Breast epithelium (tissue), 4 donors: ENCODE measurements at places on chromosomes 6 and 20. TPM values are rescaled to one million over a fixed set of nuclear protein-coding genes. Genes with fewer than 3 reads are reported as not detected.

Gene MROH8
- total RNA-seq, result 2.8 TPM

DNA sequence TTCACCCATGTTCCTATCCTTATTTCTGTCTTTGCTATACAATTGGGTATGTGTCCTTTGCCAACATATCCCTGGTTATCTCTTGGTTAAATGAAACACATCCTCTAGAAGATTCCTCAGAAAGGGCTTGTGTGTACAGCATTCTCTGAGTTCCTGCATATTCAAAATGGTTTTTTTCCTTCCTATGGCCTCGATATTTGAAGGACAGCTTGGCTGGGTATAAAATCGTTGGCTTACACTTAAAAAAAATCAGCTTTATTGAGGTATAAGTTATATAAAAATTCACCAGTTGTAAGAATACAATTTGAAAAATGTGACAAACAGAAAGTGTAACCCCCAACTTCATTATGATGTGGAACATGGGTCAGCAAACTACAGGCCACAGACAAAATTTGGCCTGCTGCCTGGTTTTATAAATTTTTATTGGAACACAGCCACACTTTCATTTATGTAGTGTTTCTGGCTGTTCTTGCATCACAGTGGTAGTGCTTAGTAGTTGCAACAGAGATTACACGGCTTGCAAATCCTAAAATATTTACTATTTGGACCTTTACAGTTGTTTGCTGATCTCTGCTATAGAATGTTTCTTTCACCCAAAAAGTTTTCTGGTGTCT is 16.7 kb downstream of the PCMT1 start:
- DNase-seq, result no peak

Gene IPCEF1
- 3.7 TPM for total RNA-seq

- DNase-seq, result no peak
These were observed 474 bp downstream of the CEBPB start for GRCh38 chr20:50191065-50191543.

GRCh38 chr20:3406481-3407039 is 909 bp downstream of the DNAAF9 start:
- no peak for DNase-seq

Gene TSPO2
- not detected for total RNA-seq

DNA sequence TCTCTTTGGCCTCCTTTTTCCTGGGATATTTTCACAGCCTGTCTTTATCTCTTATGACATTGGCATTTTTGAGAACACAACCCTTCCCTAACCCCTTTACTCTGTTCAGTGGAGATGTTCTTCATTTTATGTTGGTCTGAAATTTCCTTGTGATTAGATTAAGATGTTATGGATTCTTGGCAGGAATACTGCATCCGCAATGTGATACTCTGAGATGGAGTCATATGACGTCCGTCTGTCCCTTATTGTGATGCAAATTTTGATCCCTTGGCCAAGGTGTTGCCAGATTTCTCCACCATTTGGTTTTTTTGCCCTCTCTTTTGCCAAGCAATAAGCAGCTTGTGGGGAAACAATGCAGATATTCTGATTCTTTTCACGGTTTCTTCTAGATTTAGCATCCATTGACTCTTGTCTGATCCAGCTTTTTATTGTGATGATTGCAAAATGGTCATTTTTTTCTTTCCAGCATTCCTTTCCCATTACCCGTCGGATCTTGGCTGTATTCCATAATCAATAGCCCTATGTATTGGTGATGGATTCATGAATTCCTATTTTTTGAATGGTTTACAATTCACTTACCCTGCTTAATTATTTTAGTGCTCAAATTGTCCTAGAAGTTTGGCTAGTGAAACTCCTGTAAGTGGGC is 85.1 kb downstream of the NCOA3 start:
- no peak for DNase-seq

Gene TSBP1
- total RNA-seq, result not detected

Gene PDE7B
- 5.2 TPM for total RNA-seq

Gene VGLL2
- total RNA-seq, result not detected

Gene UST
- total RNA-seq, result 10.5 TPM
